NCI-H2081 (cell line): ENCODE measurements at places on chromosomes 16 and 17.

DNA sequence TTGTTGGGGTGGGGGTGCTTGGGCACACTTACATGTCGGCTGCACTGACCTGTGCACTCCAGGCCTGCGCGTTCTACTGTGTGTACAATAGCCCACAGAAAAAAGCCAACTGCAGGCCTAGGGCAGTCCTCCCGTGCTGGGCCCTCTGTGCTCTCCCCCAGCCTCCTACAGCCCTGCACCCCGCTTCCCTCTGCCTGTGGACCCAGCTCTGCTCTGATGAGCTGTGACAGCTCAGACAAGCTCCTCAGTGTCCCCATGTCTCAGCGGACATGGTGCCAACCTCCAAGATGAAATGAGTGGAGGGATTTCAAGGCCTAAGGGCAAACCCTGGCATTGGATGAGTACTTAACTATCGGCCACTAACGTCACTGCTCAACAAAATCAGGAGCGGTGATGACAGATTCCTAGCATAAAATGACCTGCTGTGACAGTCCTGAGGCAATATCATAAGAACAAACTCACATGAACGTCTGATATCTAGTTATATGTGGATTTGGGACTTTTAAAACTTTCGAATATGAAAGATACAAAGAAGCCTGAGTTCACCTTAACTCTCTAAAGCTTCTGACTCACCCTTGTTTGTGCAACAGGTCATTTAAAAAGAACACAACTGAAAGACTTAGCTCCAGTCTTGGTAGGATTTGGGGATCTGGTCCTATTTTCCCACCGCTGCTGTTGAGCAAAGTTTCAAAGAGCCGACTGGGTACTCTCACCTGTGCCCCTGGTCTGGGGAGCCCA, 34.7 kb downstream of the CCDC57 start:
- DNase-seq, result no peak

GRCh38 chr17:1643293-1643998, 2.1 kb downstream of the SCARF1 start:
- DNase-seq, result peak; percentile 62

DNA sequence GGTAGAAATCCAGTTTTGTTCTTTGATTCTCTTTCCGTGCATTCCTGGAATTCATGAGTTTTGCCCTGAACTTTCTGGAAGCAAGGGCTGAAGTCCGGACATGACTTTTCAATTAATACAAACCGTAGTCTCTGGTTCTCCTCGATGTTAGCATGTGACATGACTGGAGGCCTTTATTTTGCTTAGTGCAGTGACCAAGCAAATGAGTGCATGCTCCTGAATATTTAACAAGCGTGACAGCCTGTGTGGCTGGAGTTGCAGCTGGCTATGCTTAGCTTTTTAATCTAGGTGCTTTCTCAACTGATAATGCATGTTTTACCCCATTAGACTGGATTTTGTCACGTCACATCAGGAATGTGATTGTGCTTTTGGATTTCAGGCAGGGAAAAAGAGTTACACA, 302.1 kb downstream of the MAP2K6 start:
- no peak for DNase-seq

- no peak for DNase-seq
Observed at GRCh38 chr17:41360296-41360995, 9.2 kb downstream of the KRT33B start.

DNA sequence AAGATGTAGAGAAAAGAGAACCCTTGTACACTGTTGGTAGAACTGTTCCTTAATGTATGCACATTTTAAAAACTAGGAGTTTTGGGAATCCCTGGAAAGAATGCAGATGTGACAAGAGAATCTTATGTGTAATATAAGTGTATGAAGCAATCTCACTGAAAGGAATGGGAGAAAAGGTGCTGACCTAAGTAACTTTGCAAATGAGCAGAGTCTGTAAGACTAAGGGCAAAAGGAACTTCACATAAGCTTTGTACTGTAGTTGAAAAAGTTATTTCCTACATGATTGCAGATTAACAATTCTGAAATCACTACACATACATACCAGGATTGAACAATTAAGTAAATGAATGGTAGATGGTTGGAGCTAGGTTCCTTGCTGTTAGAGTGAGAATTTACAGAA, 22.3 kb downstream of the CBLN1 start:
- DNase-seq, result no peak

- no peak for DNase-seq
Observed at GRCh38 chr16:3573146-3573815, 3.9 kb downstream of the NLRC3 start.

GRCh38 chr16:13902677-13903076, 17.3 kb upstream of the ERCC4 start:
- no peak for DNase-seq

- peak; percentile 70 for DNase-seq
Observed at GRCh38 chr16:66872943-66873684, 7.2 kb upstream of the PDP2 start.

DNA sequence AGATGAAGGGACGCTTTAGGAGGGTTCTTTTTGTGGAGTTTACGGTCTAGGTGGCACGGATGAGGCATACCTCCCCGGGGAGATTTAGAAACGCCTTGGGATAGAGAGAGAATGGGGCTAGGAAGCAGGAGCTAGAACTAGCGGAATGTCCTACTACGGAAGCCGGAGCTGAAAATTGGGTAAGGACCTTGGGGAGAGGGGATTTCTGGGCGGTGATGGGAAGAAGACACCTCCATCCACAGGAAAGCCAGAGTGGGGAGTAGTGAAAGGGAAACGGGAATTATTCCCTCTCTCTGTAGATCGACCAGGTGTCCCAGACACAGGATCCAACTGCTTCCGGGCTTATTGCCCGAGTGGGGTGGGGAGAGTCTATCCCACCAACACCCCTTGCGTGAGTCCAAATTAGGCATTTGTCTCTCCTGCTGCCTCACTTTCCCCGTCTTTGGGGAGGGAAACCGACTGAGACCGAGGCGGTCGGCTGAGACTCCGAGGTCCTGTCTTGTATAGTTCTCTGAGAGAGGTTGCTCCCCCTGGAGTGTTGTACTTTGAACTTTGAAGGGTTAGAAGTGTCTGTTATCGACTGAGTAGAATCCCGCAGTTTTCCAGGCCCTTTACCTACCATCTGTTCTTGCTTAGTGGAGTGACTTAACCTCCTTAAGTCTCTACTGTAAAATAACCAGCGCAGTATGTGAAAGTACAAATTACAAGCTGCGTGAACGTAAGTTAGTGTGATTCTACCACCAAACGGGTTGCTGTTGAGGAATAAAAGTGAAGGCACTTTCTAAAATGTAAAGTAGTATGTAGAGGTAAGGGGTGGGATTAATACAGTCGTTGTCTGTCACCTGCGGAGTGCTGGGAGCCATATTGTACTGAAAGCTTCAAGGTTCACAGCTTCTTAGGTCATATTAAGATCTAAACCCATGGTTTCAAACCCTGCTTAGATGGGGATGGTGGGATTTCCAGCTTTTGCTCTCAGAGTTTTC, 1.0 kb downstream of the RSPRY1 start:
- peak; percentile 27 for DNase-seq

- DNase-seq, result no peak
Observed at GRCh38 chr17:40952661-40953060, 14.1 kb downstream of the KRT39 start.

DNA sequence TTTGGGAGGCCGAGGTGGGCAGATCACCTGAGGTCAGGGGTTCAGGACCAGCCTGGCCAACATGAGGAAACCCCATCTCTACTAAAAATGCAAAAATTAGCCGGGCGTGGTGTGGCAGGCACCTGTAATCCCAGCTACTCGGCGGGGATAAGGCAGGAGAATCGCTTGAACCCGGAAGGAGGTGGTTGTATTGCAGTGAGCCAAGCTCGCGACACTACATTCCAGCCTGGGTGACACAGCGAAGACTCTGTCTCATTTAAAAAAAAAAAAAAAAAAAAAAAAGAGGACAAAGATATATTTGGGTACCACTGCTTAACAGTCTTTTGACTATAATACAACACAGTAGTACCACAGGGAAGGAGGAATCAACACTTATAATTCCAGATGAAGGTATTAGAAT, 9.2 kb downstream of the CNOT1 start:
- DNase-seq, result no peak

- no peak for DNase-seq
Observed at GRCh38 chr17:56978441-56979090, 635 bp downstream of the SCPEP1 start.

GRCh38 chr17:41864836-41865595, at the start of gene KLHL11:
Gene KLHL11 (minus strand): TSS chr17:41865423. CDS start chr17:41865370, 53 bp downstream.
- DNase-seq, result peak; percentile 91

GRCh38 chr16:2324296-2324859, 16.1 kb downstream of the ABCA3 start:
- DNase-seq, result no peak

- DNase-seq, result no peak
Observed at GRCh38 chr16:75943705-75944514, 217.6 kb upstream of the CPHXL start.

- DNase-seq, result no peak
Observed at GRCh38 chr17:68182940-68183551, 64.8 kb upstream of the AMZ2 start.

- no peak for DNase-seq
Observed at GRCh38 chr16:1443403-1443973, 868 bp downstream of the CCDC154 start.

GRCh38 chr16:62967611-62968010, 931.4 kb upstream of the CDH8 start:
- no peak for DNase-seq

- DNase-seq, result no peak
Observed at GRCh38 chr17:41530062-41531048, 2.2 kb upstream of the KRT19 start.

- DNase-seq, result no peak
Observed at GRCh38 chr17:38558728-38559050, 47.1 kb downstream of the SRCIN1 start.

DNA sequence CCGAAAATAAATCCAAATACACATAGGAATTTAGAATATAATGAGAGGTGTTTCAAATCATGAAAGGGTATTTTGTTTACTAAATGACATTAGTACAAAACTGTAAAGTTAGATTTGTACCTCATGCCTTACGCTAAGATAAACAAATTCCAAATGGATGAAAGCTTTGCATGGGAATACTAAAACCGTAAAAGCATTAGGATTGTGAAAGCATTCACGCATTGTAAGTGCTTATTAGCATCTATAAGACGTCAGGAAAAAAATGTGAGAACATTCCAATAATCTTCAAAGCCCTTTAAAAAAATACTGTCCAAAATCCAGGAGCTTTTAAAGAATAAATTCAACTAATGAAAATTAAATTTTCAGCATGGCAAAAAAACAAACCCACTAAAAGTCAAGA, 24.8 kb upstream of the ALOX15 start:
- no peak for DNase-seq
